ENCODE measurements at places on chromosomes 4 and X. TPM values are rescaled to one million over a fixed set of nuclear protein-coding genes. Genes with fewer than 3 reads are reported as not detected.
A peak's percentile ranks its signal among the peaks of the same experiment; 100 is the strongest.

The MMGT1 gene
- 20.3 TPM for total RNA-seq

The ENPP6 gene
- 0.07 TPM for total RNA-seq

The SRPK3 gene
- not detected for total RNA-seq

The SASH3 gene
- total RNA-seq = not detected

The CDS1 gene
- 7.5 TPM for total RNA-seq

The NPNT gene
- total RNA-seq = 1.3 TPM

DNA sequence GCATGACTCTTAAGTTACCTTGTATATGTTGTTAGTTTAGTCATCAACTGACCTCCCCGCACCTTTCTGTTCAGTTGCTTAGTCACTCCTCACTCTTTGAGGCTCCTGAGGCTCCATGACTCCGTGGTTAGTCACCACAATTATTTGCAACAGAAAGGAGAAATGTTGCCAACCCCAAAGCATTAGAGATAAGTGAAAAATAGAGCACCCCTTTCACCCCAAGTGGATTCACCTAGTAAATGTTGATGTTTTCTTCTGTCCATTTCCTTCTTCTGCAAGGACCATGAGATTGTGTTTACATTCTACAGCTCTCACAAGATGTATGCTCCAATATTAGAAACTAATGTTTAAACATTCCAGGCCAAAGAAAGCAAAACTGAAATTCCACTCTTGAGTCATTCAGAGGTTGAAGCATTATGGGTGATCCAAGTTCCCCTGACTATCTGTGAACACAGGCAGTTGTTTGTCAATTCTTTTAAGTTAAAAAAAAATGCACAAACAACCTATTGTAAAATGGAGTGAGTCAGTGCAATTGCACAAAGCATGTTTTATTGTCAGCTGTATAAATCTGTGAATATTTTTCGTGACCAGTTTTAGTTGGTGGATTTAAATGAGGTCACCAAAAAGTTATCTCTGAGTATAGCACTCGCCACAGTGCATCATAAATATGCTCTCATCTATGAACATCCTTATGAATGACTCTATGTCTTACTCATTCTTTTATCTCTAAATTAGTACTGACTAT lies 552.4 kb upstream of the MAGEB2 start:
- H3K4me1 ChIP-seq = no peaks in the 10 kb centered on the region
- H3K4me3 ChIP-seq = no peak overlapping the region
- H3K36me3 ChIP-seq = no peaks in the 10 kb centered on the region
- H3K27ac ChIP-seq = no peak overlapping the region
- DNase-seq = no peak

DNA sequence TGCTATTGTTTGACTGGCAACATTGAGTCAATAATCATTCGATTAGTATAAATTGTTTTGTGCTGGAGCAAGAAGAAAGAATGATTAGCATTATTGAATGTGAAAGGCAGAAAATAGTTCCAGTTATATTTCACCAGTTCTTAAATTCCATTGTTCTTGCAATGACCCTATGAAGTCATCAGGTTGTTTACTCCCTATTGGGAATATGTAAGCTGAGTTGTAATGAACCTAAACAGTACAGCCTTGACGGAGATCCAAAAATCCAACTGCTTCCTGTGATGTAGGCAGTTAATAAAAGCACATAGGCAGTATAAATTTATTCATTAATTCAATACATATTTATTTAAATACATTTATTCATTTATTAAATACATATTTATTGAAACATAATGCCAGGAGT lies 947.5 kb downstream of the PCDH7 start:
- H3K27me3 ChIP-seq = no peaks in the 10 kb centered on the region
- H3K4me1 ChIP-seq = no peaks in the 10 kb centered on the region
- DNase-seq = no peak
- no peak overlapping the region for H3K27ac ChIP-seq
- H3K36me3 ChIP-seq = no peaks in the 10 kb centered on the region
- no peak overlapping the region for H3K4me3 ChIP-seq

- H3K36me3 ChIP-seq = no peaks in the 10 kb centered on the region
- peaks cover 14% of the 10 kb centered on the region for H3K27me3 ChIP-seq
- DNase-seq = peak; percentile 84
- H3K27ac ChIP-seq = no peak overlapping the region
- no peaks in the 10 kb centered on the region for H3K4me1 ChIP-seq
- peak overlapping the region; percentile 75 for H3K4me3 ChIP-seq
Observed at GRCh38 chrX:40176351-40177116, 78.8 kb upstream of the BCOR start.

DNA sequence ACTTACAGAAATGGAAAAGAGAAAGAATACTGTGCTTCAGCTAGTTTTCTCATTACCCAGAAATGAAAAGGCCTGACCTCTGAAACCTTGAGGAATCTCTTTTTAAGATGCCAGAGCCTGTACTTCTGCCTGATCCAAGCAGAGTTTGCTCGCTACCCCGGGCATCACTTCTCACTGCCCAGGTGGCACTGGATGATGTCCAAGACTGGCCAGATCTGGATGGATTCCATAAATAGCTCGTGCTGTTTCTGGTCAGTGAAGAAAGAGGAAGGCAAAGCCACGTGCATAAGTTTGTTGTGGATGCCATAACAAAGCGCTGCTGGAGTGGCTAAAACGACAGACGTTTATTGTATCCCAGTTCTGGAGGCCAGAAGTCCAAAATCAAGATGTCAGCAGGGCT lies 133.5 kb downstream of the TBL1X start:
- H3K4me3 ChIP-seq = no peak overlapping the region

GRCh38 chr4:83651846-83652245 lies 115.9 kb downstream of the GPAT3 start:
- no peak overlapping the region for H3K4me3 ChIP-seq
- no peak for DNase-seq
- H3K27me3 ChIP-seq = no peaks in the 10 kb centered on the region
- H3K4me1 ChIP-seq = no peaks in the 10 kb centered on the region
- no peak overlapping the region for H3K27ac ChIP-seq

- peak; percentile 71 for DNase-seq
- no peak overlapping the region for H3K27ac ChIP-seq
- H3K4me1 ChIP-seq = no peaks in the 10 kb centered on the region
- H3K4me3 ChIP-seq = peak overlapping the region; percentile 93
- no peaks in the 10 kb centered on the region for H3K36me3 ChIP-seq
Observed at GRCh38 chr4:174521800-174522182, 497 bp downstream of the HPGD start.

GRCh38 chr4:101153653-101154052 lies 193.7 kb downstream of the PPP3CA start:
- H3K27ac ChIP-seq = no peak overlapping the region
- H3K4me3 ChIP-seq = peak overlapping the region; percentile 55
- no peak for DNase-seq
- no peaks in the 10 kb centered on the region for H3K36me3 ChIP-seq
- H3K27me3 ChIP-seq = no peaks in the 10 kb centered on the region
